ENCODE measurements at places on chromosomes 2 and 18.
A peak's percentile ranks its signal among the peaks of the same experiment; 100 is the strongest.

DNA sequence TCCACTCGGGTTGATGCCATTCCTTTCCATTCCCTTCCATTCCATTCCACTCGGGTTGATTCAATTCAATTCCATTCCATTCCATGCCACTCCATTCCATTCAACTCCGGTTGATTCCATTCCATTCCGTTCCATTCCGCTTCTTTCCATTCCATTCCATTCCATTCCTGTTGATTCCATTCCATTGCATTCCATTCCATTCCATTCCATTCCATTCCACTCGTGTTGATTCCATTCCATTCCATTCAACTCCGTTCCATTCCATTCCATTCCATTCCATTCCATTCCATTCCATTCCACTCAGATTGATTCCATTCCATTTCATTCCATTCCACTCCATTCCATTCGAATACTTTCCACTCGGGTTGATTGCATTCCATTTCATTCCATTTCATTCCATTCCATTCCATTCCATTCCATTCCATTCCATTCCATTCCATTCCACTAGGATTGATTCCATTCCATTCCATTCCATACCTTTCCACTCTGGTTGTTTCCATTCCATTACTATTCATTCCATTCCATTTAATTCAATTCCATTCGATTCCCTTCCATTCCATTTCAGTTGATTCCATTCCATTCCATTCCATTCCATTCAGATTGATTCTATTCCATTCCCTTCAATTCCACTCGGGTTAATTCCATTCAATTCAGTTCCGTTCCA is 1141.8 kb downstream of the RPIA start:
- no peak for DNase-seq

DNA sequence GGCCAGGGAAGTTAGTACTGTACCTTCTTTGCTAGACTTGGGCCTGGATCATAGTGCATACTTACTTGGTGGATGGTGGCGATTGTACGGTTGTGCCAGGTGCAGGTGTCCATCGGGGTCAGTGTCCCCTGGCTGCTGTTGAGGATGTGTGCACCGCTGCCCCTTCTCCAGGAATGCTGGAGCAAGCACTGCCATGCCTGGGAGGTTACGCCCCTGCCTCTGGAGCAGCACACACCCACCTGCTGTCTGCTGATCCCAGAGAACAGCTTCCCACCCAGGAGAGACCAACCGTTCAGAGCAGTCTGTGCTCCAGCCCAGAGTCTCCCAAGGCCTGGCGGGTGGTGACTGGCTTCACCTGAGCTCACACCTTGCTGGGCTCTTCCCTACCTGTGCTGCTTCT is 286.8 kb upstream of the HS6ST1 start:
- no peak for DNase-seq

GRCh38 chr18:10928011-10928771 is 221.2 kb downstream of the PIEZO2 start:
- DNase-seq, result no peak

DNA sequence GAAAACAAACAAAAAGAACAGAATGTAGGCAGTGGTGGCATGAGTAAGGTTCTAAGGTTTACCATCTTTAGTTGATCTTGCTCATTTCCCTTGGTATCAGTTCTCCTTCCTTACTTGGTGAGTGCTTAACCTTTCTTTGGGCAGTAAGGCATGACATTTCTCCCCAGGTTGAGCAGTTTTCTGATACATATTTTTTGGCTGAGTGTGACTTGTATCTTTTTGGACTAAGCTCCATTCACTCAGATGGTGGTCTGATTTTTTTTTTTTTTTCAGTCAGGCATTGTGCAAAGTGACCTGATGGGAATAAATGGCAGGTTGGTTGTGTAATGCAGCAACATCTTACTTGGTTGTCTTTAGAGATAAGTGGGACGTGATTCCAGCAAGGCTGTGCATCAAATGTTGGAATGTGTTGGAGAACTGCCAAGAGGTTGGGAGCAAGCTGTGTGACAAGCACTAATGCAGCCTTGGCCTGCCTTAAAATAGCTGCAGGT is 15.1 kb downstream of the SPTBN1 start:
- DNase-seq, result no peak

- no peak for DNase-seq
Measured at GRCh38 chr2:72983500-72984161, 66.3 kb downstream of the EMX1 start.

DNA sequence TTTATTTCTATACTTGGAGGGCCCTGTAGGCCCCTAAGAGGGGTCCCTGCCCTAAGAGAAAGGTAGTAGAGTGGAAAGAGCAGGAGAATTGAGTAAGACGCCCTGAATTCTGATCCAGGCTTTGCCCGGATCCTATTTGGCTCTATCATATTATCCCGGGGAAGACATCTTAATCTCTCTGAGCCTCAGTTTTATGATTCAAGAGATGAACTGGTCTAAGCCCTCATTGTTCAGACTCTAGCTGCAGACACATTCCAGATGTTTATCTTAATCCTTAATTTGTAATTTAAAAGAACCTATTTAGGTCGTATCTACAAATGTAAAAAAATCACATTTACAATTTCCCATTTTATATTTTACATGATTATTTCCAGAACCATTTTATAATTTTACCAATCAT is 220.1 kb downstream of the AGPS start:
- DNase-seq, result no peak

GRCh38 chr18:7846335-7846734 is 279.2 kb downstream of the PTPRM start:
- no peak for DNase-seq

GRCh38 chr2:26486789-26487188 is 8.9 kb upstream of the OTOF start:
- no peak for DNase-seq

DNA sequence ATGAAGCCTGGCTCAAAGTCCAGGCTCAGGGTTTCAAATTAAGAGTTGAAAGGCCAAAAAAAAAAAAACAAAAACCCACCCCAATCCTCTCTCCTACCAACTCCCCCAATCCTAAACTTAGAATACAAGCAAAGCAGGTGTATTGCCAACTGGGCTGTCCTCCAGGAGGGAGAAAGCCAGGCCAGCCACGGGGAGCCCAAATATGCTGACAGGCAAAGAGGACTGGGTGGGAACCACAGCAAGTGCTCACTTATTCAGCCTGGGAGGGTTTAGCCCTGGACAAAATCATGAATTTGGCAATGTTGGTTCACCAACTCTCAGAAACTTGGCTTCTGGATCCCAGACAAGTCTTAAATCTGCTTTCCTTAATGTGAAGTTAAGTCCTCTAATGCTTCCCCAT is 36.5 kb downstream of the GKN2 start:
- DNase-seq, result no peak

DNA sequence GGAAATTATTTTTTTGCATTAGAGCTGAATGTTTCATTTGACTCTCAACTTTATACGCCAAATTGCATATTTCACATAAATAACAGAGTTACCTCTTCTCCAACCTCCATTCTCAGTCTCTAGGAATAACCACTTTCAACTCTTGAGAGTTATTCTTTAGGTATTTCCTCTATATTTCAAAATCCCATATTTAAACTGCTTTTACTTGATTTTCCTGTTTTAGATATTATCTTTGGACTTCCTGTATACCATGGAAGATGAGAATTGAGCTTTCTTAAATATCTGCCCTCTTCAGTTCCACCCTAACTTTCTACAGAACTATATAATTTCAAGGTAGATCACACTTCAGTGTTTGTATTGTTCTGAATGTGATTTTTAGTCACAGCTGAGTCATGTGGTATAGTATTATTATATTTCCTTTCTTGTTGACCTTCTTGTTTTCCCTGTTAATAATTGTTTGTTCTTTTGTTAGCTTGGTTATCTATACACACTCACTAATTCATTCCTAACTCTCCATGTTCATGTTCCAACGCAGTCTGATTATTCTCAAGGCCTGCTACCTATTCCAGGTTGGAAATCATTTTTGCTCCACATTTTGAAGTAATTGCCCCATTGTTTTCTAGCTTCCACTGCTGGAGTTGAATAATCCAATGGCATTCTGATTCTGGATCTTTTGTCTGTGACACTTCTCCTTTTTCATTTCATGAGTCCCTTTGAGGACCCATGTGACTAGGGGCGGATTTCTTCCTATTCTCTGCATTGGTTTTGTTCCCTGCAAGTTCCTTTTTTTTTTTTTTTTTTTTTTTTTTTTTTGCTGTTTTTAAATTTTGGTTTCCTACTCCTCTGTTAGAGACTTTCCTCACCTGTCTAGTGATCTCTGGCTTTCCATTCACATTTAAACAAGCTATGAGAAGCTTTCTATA is 156.8 kb upstream of the RBMS1 start:
- DNase-seq, result no peak

DNA sequence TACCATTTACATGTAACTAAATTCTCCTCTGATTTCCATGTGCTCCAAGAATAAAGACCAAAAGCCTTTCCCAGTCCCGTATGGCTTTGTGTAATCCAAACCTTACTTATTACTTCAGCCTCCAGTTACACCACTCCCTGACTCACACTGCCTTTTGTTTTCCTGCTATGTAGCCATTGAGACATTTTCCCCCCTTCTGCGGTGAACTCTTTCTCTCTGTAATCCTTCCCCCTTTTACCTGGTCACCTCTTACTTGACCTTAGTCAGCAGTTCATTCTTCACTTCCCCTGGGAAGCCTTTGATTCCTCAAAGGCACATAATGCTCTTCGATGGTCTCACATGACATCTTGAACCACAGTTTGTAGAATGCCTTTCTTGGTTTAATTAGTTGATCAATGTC is 256.0 kb upstream of the FANCL start:
- DNase-seq, result no peak

GRCh38 chr2:11516984-11517648 is 16.7 kb upstream of the GREB1 start:
- DNase-seq, result no peak

- DNase-seq, result peak; percentile 70
Measured at GRCh38 chr18:13629841-13630715, 96.3 kb downstream of the FAM210A start.

DNA sequence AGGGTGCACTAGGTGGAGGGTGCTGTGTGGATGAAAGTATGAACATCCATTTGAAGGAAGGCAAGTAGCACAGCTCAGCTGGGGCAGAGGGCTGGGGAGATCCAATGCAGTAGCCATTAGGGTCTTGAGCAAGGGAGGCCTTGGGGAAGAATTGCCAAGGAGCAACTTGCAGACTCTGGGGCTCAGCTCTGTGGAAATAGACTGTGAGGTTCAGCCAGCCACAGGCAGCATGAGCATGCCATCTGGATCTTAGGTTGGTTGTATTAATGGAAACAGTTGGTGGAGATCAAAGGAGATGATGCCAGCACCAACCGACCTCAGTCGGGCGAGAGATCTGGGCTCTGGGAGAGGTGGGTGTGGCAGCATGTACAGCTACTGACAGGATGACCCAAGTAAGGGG is 5.6 kb downstream of the ZAP70 start:
- no peak for DNase-seq

- no peak for DNase-seq
Measured at GRCh38 chr18:12291161-12291560, 16.9 kb upstream of the TUBB6 start.

GRCh38 chr2:32810909-32811495 is 135.8 kb upstream of the LTBP1 start:
- no peak for DNase-seq

- no peak for DNase-seq
Measured at GRCh38 chr2:120229341-120229740, 6.1 kb upstream of the TMEM185B start.

- no peak for DNase-seq
Measured at GRCh38 chr18:78986018-78986481, 6.4 kb downstream of the SALL3 start.

DNA sequence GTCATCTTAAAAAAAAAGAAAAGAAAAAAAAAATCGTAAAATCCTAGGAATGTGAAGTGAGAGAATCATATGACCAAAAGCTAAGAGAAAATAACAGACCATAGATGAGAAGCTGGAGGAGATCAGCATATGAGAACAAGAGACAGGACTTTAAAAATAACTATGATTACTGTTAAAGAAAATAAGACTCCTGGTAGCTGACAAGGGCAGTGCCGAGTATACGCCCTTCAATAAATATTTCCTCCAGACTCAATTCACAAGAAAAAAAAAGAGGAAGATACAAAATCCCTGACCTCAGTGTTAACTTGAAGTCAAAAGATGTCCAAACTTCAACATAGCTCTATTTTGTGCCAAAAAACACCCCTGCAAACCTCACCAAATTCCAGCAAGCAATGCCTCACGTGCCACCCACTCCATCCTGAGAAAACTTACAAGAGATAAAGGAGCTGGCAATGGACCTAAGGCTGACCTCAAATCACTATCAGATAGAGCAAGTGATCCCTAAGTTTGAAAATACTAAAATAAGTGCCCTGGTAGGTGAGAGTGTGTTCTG is 817.2 kb downstream of the SOCS6 start:
- DNase-seq, result no peak

DNA sequence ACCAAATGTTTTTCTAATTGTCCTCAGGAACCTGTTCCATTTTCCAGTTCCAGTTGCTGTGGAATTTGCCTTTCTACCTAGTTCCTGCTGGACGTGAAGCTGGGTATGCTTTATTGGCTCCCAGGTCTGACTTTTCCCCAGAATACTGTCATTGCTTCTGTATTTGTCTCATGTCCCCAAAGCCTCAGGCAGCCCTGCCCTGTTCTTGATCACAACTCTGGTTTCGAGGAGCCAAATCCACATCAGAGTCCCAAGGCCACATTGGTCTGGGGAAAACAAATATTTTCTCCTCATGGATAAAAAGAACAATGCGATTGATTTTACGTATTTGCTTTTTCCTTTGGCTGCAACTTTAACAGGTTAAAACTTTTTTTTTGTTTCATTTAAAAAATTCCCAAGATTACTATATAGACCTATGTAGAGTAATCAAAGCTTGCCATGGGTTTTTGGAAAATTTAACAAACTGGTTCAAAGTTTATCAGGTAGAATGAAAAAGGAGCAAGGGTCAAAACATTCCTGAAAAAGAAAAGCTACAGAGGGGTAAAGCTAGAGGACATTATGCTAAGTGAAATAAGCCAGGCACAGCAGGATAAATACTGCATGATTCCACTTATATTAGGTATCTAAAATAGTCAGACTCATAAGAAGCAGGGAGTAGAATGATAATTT is 85.2 kb downstream of the MDH1 start:
- DNase-seq, result no peak

GRCh38 chr2:1521878-1522830 is 108.9 kb downstream of the TPO start:
- no peak for DNase-seq

DNA sequence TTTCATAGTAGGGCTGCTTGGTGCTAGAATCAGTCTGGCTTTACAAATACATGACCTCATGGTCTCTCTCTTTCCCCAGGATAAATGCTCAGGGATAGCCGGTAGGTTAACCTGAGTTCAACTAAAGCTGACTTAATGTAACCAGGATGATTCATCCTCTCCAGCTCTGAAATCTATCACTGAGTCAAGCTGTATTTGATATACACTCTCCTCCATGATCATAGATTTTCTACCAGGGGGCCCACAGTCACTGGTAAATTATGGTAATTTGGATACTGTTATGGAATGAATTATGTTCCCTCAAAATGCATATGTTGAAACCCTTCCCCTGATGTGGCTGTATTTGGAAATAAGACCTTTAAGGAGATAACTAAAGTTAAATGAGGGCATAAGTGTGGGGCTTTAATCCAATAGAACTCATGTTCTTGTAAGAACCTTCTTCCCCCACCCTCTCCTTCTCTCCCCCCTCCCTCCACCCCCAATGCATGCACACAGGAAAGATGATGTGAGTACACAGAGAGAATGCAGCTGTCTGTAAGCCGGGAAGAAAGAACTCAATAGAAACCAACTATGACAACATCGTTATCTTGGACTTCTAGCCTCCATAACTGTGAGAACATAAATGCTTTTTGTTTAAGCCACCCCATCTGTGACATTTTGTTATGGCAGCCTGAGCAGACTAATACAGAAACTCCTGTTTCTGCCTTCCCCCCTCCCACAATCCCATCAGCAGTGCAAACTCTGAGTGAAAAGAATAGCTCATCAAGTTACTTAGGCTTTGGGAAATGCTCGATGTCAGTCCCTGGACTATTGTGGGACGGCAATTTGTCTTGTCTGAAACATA is 134.9 kb upstream of the KYNU start:
- DNase-seq, result no peak

All from caudate nucleus (tissue), 63 donors.